ENCODE measurements at places on chromosomes 12 and 14. TPM values are rescaled to one million over a fixed set of nuclear protein-coding genes. Genes with fewer than 3 reads are reported as not detected.

Gene OTOGL
- total RNA-seq, result 1.4 TPM

Gene HIGD1C
- not detected for total RNA-seq

Gene KIF5A
- 0.69 TPM for total RNA-seq

Gene CELA1
- total RNA-seq, result not detected

Gene ATP5F1B
- 764 TPM for total RNA-seq

Gene PLEKHH1
- 3.3 TPM for total RNA-seq

Gene LRP1-AS
- total RNA-seq, result not detected

Gene DLK1
- total RNA-seq, result 0.06 TPM

Gene LGMN
- total RNA-seq, result 66.5 TPM

Gene SLC8A3
- 0.40 TPM for total RNA-seq

Gene TBC1D30
- total RNA-seq, result 11.8 TPM

Gene SIX4
- total RNA-seq, result 20.6 TPM

Gene SRGAP1
- total RNA-seq, result 0.91 TPM

Gene ACSS3
- total RNA-seq, result 7.0 TPM

Gene CNTN1
- 0.06 TPM for total RNA-seq

Gene NGB
- total RNA-seq, result not detected
